ENCODE measurements at places on chromosomes 6 and 20.

GRCh38 chr20:10171864-10172751, 46.5 kb upstream of the SNAP25 start:
- DNase-seq, result peak; percentile 65

- DNase-seq, result no peak
Observed at GRCh38 chr6:70210462-70210861, 92.4 kb downstream of the COL9A1 start.

- DNase-seq, result no peak
Observed at GRCh38 chr6:19210849-19211590, 626.1 kb upstream of the ID4 start.

GRCh38 chr6:170205534-170206316, 85.2 kb downstream of the DLL1 start:
- DNase-seq, result no peak

DNA sequence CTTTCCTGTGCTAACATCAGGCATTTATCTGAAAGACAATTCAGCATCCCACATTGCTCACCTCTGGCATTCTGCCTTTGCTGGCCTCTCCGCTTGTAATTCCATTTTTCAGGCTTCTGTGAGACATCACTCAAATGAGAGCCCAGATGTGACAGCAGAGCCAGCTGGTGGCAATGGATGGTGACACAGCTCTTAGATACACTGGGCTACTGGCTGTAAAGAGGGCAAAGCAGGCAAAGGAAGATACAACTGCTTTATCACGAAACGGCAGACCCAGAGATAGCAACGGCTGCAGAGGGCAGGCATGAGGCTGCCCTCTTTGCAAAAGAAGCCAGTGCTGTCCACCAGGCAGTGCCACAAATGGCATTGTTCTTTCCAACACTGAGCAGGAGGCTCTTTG, 329.8 kb downstream of the KIF16B start:
- DNase-seq, result peak; percentile 17

GRCh38 chr20:61346996-61347395, 94.9 kb downstream of the CDH4 start:
- DNase-seq, result no peak
